Activated T-cell treated with anti-CD3 and anti-CD28 coated beads for 1 hour (primary cell): ENCODE measurements at places on chromosomes 7 and 10.

GRCh38 chr10:3976718-3977117, 191.7 kb upstream of the KLF6 start:
- DNase-seq: no peak

GRCh38 chr7:112020800-112021199, 185.4 kb downstream of the DOCK4 start:
- DNase-seq: no peak

- peak; percentile 95 for DNase-seq
Observed at GRCh38 chr10:68720793-68721672, at the start of gene CCAR1. TSS of gene CCAR1 (plus strand) at chr10:68721239. CDS start at chr10:68722505, 1,266 bp downstream.

GRCh38 chr10:103241262-103242011, 4.2 kb upstream of the RPEL1 start:
- no peak for DNase-seq

DNA sequence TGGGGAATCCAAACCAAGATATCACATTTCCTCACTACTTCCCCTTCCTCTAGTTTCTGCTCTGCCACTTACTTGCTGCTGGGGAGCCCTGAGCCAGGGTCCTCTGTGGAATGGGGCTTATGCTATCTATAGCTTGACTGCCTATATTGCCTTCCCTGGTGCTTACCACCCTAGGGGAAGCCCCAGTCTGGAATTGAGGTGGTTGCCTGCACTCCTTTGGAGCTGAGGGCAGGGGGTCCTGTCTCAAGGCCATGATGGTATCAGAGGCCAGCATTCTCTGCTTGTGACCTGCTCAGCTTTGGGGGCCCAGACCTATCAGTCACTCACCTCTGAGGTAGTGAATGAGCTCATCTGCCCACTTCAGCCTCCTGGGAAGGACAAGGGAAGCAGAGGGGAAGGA, 29.3 kb upstream of the INMT start:
- DNase-seq: no peak

DNA sequence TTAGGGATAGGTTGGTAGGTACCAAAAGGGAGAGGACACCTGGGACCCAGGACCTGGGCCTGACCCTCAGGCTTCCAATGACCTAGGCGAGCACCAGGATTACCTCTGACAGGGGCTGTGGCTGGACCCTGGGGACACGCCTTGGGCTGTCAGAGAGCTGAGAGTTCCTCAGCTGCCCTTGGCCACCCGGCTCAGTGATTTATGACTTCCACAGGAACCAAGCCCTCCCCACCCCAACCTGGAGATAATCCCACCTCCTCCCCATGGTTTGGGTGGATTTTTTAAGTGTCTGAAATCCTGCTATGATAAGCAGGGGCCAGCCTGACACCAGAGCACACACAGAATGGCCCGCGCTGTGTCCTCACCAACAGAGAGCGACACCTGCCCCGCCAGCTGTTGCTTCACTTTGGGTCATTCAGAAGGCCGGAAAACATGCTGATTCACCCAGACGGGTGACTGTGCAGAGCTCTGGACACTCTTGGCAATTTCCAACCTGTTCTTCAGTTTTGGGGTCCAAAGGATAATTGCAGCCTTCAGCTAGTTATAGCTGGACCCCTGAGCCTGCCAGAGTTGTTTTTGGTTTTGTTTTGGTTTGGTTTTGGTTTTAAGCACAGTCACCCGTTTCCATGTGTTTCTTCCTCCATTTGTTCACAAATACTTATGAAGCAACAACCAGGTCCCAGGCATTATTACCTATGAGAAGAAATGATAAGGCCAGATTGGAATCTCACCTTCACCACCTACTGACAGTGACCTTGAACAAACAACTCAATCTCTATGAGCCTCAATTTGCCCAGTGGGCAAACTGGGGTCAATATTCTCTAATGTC, 78.2 kb downstream of the RAB11FIP2 start:
- DNase-seq: no peak

GRCh38 chr10:58641095-58641531, 128.4 kb downstream of the BICC1 start:
- no peak for DNase-seq

DNA sequence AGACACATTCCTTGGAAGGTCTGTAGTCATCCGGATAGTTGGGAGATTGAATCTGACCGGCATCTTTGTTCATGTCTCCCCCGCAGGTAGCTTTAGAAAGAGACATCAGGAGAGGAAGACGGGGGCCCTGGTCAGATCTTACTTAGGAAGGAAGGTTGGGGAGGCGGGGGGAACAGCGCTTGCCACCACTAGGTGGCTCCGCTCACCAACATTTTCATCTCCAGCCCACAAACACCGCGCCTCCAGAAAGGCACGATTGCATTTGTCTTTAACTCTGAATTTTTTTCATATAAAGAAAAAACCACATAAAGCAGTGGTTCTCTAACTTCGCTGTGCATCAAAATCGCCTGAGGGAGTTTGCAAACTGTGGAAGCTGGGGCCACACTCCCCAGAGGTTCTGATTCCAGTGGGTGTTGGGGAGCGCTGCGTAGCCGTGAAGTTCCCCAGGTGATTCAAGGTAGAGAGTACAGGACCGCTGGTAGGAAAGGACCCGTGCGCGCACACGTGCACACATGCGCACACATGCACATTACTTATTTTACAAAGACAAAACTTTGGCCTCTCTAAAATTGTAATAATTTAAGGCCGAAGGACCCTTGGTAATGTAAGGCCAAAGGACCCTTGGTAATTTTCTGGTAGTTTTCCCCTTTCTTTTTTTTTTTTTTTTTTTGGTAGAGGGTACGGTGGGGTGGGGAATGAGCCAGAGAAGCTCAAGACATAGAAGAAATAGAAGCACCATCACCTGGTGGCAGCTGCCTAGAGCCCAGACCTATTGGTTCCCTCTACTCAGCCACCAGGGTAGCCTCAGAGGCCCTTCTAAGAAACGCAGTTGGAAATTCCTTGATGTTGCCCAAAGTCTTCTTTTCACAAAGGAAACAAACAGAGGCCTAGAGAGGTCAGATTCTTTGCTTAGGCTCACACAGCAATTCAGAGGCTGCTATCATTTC, 37.4 kb upstream of the OPALIN start:
- DNase-seq: peak; percentile 34

- DNase-seq: no peak
Observed at GRCh38 chr7:142181211-142181610, 69.7 kb downstream of the MGAM2 start.

DNA sequence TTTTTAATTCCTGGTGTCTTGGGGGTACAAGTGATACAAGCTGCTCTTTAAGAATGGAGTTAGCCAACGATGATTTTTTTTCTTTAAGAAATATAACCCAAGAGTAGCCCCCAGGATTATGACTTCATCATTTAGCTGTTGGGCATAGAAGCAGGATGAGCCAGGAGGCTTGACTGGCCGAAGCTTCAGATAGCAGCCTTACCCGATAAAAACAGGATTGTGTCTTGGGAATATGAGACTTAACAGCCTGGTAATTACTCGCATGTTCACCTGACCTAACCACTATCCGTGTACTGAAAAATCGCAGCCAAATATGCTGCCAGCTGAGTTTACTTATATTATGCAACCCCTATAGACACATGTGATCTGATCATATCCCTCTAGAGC, 346.0 kb upstream of the BMPER start:
- no peak for DNase-seq

GRCh38 chr10:98456686-98457482, 10.1 kb upstream of the HPS1 start:
- DNase-seq: no peak

GRCh38 chr10:121306159-121306673, 292.0 kb downstream of the FGFR2 start:
- no peak for DNase-seq

DNA sequence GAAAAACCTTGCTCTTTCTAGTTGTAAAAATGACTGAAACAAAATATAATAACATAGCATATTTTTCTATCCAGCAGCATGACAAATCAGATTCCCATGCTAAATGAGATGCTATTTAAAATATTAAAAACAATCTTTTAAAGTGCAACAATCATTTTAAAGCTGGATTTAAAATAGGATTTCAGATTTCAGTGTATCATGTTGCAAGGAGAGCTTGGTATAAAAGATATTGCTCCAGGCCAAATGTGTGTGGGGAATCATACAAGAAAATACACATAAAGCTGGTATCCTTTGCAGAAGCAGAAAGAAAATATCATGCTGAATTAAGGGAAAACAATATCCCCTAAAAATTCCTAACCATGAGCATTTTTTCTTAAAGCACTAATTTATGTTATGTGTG, 42.2 kb downstream of the SLC13A1 start:
- no peak for DNase-seq

DNA sequence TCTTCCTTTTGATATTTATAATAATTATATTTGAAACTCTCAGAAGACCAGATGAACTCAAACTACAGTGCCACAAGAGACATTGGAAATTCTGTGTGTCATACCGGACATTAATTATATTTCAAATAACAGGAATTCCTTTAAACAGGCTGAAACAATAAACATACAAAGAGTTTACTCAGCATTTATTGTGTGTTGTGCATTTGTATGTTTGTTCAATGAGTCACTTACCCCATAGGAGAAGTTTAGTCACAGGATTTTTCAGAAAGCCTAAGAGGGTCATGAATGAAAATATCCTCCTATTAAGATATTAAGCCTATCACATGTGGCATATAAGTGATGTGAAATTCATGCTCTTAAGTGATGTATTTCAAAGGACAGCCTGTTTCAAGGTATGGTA, 566.8 kb downstream of the CNTNAP2 start:
- no peak for DNase-seq

DNA sequence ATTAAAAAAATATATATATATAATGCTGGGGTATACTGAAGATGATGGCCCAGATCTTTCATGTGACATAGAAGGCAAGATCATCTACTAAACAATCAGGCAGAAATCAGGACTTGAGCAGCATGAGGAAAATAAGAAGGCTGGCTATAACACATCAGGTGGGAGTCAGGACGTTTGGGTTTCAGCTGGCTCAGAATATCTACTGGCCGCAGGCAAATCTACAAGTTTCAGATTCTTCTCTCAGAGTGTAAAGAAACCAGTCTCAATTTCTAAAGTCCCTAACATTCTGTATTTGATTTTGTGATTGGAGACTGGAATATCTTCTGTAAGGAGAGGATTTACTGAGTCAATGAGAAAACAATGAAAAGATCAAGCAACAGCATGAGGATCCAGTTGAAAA, 37.7 kb upstream of the FAM3C start:
- DNase-seq: no peak

DNA sequence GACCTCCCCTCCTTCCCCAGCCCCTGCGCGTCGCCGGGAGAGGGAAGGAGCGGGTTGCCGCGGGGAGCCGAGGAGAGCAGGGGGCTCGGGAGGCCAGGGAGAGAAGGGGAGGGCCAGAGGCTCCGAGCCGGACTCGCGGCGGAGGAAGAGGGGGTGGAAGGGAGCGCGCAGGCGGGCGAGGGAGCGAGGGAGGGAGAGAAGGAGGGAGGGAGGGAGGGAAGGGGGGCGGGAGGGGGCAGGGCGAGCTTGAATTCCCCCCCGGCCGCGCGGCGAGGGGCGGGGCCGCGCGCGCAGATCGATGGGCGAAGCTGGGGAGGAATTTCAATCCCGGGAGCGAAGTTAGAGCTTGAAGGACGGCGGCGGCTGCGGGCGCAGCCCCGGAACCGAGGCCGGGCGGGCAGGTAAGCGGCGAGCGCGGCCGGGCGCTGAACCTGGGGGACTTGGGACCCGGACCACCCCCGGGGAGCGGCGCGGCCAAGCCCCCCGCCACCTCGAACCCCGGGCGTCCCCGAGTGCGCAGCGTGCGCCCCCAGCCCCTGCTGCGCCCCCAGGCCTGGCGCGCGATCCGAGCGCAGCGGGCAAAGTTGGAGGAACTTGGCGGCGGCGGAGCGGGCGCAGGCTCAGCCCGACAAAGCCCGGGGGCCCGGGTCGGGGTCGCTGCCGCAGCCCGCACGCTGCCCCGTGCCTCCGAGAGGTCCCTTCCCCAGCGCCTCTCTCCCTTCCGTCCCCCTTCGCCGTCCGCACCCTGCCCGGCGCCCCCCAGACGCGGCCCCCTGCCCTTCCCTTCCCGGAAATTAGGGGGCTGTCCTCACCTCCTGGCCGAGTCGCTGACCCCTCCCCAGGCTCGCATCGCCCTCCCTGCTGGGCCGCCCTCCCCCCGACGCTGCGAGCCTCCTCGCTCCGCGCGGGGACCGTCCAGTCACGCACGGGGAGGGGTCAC, at the start of gene ELFN1:
ELFN1 (plus strand) TSS at position 324 of the 940 bp plus-strand sequence. CDS start 74,320 bp downstream, outside the sequence.
- DNase-seq: no peak

DNA sequence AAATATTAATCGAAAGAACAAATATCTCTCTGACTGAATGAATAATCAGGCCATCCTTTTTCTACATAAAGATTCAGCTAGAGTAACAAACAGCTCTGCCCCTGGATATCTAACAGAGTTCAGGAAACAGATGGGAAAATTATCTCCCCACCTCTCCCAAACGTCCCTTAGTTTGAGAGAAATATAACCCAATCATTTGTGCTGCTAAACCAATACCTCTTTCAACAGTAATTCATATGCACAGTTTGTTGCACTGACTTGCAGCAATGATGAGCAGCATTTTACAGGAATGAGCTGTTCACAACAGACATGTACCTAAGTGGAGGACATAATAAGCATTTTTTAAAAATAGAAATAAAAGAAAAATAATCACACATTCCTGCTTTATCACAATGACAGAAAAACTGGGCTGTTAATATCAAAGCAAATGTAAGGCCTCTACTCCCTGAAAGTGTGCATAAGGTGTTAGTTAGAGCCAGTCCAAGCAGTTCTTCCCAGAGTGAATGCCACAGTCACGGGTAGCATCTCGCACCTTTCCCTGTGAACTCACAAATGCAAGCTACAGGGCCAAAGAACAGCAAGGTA, 2.3 kb downstream of the CREB3L2 start:
- DNase-seq: no peak

GRCh38 chr10:116093031-116093430, 180.0 kb downstream of the GFRA1 start:
- DNase-seq: no peak

DNA sequence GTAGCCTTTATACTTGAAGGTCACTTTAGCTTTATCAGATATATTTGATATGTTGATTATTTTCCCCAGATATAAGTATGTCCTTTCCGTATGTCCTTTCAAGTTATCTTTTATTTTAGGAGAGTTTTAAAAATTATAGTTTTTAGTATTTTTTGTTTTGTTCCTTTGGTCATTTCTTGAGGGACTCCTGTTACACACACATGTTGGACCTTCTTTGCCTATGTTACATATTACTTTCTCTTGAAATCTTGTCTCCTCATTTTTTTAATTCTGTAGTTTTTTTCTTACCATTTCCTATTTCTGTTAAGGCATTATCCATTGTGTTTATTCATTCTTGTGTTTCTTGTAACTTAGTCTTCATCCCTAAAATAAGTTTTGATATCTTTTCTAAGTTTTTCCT, 23.9 kb downstream of the GLCCI1 start:
- DNase-seq: no peak
